ENCODE measurements at places on chromosomes 5 and 9. TPM values are rescaled to one million over a fixed set of nuclear protein-coding genes. Genes with fewer than 3 reads are reported as not detected.

Gene NTRK2
- under 0.01 TPM for total RNA-seq

Gene ANKRD31
- total RNA-seq, result 0.09 TPM

Gene PCA3
- not detected for total RNA-seq

Gene TAF1L
- not detected for total RNA-seq
